ENCODE measurements at places on chromosomes 2 and 18.

- DNase-seq, result no peak
These were observed 44.0 kb downstream of the TRAK2 start for GRCh38 chr2:201407265-201407664.

DNA sequence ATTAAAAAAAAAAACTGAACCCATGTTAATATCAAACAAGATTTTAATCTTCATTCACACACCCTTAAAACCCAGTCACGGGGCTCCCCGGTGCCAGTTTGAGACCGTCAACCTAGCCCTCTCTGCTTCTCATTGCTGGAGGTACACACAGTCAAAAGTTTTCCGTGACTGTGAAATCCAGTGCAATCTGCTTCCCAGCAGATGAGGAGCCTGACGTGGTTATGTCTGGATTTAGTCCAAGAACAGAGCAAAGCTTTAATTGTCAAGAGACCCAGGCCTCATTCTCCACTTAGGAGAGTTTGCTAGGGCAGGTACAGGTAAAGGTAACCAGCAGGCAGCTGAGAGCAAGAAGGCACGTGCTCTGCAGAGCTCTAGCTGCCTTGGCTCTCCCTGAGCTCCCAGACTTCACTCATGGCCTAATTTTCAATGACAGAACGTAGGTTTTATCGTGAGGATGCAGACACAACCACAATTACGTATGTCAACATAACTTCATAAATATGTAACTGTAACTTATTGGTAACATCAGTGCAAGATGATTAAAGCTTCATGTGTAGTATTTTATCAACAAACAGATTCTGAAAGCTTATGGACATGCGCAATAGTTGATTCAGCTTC is 56.3 kb downstream of the SLC16A14 start:
- DNase-seq, result no peak

DNA sequence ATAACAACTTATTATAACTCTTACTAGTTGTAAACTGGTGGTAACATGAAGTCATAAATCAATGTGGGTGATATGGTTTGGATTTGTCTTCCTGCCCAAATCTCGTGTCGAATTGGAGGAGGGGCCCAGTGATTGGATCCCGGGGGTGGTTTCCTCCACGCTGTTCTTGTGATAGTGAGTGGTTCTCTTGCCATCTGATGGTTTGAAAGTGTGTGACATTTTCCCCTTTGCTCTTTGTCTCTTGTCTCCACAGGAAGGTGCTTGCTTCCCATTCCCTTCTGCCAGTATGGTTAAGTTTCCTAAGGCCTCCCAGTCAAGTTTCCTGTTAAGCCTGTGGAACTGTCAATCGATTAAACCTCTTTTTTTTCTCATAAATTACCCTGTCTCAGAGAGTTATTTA is 321.6 kb downstream of the DSEL start:
- no peak for DNase-seq

DNA sequence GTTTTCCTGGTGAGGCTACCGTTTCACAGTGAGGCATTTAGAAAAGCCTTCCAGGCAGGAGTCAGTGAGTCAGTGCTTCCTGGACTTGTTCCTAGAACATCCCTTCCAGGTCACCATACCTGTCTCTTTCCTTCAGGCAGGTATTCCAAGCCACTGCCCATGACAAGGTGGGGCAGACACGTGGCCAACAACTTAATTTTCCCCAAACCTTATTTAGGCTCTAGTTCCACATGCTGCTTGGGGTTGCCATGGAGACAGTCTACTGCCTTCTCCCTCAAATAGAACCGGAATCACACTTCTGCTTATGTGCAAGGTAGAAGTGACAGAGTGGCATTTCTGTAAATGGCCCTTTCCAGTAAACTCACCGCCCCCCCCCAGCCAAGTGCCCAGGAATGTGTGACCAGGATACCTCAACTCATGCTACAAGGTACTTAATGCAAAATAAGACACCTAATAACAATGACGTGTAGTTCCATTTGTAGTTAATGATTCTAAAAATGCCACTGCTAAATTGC is 258.3 kb downstream of the PRKCE start:
- DNase-seq, result no peak

- DNase-seq, result no peak
These were observed 678.4 kb upstream of the VRK2 start for GRCh38 chr2:57368190-57368589.

DNA sequence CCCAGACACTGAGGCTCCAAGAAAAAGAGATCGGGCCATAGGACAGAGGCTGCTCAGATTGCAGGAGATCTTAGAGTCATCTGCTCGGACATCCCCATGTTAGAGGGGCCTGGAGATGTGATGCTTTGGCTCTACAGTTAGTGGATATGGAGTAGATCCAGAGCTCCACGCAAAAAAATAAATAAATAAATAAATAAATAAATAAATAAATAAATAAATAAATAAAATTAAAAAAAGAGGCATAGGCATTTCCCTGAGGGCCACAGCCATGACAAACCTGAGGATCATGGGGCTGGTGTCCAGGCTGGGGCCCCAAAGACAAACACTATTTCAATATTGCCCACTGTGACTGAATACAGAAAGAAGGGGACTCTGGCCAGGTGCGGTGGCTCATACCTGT is 85.5 kb downstream of the PLB1 start:
- DNase-seq, result no peak

DNA sequence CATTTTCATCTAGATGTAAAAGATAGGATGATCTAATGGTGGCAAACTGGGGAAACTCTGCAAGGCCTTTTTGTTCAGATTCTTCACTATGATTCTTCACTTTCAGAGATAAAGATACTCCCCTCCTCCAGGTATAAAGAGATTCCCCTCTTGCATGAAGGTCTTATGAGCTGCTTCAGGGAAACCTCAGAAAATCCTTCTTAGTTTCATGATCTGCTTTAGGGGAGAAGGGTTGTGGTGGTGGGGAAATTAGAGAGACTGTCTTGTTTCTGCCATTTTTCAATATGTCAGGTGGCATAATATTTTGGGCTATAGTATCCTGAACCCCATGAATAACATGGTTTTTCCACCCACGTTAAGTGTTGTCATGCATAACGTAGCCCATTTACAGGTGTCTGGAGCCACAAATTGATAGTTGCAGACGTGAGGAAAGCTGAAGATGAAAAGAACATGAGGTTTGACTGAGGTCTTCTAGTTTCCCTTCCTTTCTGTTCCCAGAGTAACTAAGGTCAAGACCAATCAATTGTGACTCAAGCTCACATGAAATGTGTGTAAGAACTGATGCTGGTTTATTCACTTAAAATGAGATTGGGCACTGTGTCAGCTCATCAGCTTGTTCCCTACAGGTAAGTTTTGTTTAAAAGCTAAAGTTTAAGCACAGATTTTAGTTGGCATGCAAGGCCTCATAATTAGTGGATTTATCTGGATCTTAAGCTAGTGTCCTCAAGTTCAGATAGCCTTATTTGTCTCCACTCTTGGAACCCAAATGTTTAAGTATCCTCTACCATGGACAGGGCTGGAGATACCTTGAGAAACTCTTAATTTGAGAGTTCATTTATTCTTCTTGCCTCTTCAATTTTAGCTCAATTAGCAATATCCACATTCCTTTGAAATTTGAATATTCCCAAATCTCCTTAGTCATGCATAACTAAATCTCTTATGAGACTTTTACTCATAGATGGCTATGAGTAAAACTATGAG is 304.5 kb upstream of the FANCL start:
- no peak for DNase-seq

DNA sequence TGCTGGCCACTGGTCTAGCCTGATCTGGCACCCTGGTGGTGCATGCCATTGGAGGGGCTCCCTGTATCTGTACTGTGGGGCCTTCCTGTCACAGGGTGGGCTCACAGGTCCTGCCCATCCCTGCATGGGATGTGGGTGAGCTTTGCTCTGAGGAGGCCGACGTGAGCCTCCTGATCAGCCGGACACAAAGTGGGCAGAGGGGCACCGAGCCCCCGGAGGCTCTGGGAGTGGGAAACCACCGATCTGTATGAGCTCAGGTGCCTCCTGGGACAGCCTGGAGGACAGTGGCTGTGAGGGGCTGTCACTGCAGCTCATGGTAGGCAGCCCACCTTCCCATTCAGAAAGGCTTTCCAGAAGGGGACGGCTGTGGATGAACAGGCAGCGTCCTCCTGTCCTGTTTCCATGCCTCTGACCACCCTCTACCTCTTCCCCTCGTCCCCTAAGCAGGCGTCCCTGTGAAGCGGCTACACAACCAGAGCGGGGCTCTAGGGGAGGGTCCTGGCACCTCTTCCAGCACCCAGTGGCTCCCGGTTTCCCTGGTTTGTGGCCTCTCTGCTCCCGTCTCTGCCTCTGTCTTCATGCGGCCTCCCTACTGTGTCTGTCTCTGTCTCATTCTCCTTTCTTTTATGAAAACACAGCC is 112.5 kb upstream of the OTOS start:
- no peak for DNase-seq

DNA sequence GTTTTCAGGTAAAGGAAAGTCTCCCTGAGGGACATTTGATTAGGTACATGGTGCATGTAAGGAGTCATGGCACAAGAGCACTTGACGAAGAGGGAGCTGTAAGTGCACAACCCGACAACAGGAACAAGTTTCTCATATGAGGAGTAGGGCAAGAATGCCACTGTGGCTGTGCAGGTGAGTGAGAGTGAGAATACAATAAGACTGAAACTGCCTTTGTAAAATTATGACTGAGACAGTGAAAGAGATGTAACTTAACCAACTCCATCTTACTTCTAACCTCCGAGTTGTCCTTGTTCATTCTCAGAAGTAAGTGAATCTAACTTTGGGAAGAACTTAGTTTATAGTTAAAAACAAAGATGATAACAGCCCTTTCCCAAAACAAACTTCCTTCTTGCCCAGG is 1025.8 kb upstream of the CNTNAP5 start:
- DNase-seq, result no peak

DNA sequence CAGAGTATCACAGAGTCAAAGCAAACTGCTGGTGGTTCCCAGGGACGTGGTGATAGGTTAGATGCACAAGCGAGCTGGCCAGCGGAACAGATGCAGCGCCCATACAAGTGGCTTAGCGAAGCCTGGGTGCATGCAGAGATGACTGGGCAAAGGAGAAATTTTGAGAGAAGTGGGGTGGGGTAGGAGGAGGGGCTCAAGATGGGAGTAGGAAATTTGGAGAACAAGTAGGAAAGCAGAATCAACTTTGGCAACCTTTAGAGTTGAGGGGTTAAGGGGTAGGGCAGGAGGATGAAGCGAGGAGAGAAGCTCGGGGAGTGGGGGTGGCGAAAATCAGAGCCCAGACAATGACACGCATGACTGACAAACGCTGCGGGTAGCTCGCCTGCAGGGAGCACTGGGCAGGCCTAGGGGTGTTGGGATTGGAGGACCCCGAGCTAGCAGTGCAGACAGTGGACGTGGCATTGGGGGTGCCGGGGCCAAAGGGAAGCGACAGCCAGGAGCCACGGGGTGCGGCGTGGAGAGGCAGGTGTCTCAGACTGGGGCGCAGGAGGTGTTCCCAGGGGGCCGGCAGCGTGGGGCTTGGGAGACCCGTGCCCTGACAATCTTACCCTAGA is 431 bp downstream of the FAM98A start:
- DNase-seq, result peak; percentile 35

- no peak for DNase-seq
These were observed 163.8 kb downstream of the FAM210A start for GRCh38 chr18:13562494-13563029.

DNA sequence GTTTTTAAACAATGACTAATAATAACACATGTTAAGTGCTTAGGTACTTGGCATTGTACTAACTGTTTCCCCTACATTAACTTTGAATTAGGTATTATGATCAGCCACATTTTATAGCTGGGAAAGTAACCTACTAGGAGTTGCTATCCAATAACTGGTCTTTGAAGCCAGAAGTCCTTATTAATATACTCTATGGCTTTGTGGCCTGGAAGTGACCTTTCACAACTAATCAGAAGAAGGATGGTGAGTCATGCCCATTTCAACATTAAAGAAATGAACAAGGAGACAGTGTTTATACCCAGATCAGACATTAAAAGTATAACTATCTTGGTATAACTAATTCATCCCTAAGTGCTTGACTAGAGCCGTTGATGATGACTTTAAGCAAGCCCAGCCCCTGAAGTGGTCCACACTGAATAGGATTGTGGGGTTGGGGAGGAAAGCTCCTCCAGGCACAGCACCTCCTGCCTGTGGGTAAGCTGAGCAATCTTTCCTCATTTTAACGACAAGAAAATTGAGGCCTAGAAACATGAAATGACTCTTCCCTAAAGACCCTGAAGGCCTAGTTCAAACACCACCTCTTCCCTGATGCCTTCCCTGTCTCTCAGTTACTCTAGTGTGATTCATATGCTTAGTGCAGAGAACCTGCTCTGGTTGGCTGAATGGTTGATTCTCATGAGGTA is 71.6 kb upstream of the RFX8 start:
- DNase-seq, result peak; percentile 25

DNA sequence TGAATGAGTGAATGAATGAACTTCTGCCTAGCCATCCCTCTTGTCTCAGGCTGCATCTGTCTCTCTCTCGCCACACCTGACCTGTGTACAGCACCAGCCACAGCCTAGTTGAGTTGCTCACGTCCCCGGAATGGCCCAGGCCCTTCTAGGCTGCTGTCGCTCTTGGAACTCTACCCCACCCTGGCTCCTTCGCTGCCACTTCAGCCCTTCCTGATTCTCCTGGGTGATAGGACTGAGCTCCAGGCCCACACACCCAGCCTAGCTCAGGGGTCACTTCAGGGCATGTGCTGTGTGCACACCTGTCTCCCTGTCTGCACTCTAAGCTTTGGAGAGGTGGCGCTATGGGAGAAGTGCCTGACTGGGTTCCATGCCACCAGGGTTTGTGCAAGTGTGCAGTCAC is 236.6 kb downstream of the GLI2 start:
- no peak for DNase-seq

- no peak for DNase-seq
These were observed 144.9 kb downstream of the SEPTIN10 start for GRCh38 chr2:109468893-109469292.

DNA sequence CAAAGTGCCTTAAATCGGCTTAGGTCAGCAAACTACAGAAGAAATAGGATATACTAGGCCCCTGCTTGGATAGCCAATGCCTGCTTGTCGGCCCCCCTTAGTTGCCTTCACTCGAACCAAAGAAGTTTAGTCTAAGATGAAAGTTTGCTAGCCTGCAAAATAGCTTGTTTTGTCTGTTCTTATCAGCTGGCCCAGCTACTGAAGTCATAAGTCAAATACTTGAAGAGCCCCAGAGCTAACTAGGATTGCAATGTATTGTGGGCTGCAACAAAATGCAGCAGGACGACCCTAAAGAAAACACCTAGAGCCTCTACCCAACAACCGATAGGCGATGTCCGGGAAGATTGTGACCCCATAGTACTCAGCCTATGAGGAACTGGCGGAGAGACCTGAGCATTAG is 183.5 kb upstream of the HS6ST1 start:
- DNase-seq, result no peak

GRCh38 chr2:30807249-30807648 is at the start of gene CAPN13:
Gene CAPN13 (minus strand): TSS chr2:30807446. CDS start chr2:30787325, 20,121 bp downstream.
- no peak for DNase-seq

- DNase-seq, result no peak
These were observed 23.7 kb downstream of the ATOH8 start for GRCh38 chr2:85777441-85777861.

GRCh38 chr18:10432781-10433180 is 21.7 kb upstream of the APCDD1 start:
- no peak for DNase-seq

- DNase-seq, result no peak
These were observed 16.2 kb downstream of the SEMA4F start for GRCh38 chr2:74670263-74670662.

- no peak for DNase-seq
These were observed 400.3 kb downstream of the MTX2 start for GRCh38 chr2:176669398-176670174.

GRCh38 chr2:145751629-145752028 is 1231.7 kb upstream of the ZEB2 start:
- peak; percentile 69 for DNase-seq

- DNase-seq, result no peak
These were observed 380.5 kb upstream of the HNRNPA3 start for GRCh38 chr2:176832086-176832485.

Data from A172 (cell line).